ENCODE measurements at places on chromosomes 11 and 22. TPM values are rescaled to one million over a fixed set of nuclear protein-coding genes. Genes with fewer than 3 reads are reported as not detected.

DNA sequence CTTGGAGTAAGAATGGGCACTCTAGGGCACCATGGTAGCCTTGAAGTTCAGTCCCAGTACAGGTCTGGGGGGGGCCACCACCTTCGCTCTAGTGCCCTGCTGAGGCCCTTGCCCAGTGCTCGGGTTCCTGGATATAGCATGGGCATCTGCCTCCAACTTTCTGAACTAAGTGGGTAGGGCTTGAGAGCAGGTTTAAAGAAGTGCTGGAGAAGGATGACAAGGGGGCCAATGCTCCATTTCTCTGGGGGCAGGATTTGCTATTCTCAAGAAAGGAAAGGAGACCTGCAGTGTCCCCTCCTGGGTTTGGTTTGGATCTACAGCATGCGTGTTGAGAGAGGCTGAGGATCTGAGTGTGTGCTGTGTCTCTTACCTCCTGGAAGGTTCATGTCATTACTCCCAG lies 82.2 kb upstream of the SUSD2 start:
- no peak for DNase-seq

- no peak for DNase-seq
These were observed 171.4 kb upstream of the FAT3 start for GRCh38 chr11:92053216-92053615.

DNA sequence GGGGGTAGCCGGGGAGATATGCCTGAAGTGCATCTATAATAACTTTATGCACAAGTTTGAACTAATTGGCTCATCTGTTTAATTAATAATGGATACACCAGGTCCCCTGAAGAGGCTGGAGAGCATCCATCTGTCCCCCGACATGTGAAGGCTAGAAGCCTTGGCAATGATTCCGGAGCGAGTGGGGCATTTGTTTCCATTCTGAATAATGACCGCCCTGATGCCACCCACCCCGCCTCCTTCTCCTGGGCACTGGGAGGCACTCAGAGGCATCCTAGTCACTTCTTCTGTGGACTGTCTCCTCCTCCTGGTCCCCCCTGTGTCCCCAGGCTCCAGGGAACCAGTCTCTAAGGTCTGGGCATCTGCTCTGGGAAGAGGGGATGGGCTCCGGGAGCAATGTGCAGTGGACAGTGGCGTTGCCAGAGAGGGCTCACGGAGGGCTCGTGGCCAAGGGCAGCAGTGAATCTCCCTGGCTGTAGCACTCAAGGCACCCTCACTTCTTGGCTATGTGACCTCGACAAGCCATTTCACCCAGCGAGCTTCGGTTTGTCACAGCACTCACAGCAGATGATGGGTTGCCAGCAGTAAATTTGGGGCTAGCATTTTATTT lies 64.7 kb downstream of the TSPAN18 start:
- DNase-seq, result no peak

CHRM1 gene
- not detected for total RNA-seq

CDON gene
- total RNA-seq, result 1.7 TPM

POU2AF2 gene
- not detected for total RNA-seq

MRGPRF gene
- not detected for total RNA-seq

PKP3 gene
- total RNA-seq, result 13.1 TPM
